ENCODE measurements at places on chromosomes 7 and 10.

- DNase-seq = no peak
Observed at GRCh38 chr10:24414597-24414996, 205.7 kb downstream of the KIAA1217 start.

GRCh38 chr7:4134631-4135030, 547.5 kb upstream of the FOXK1 start:
- DNase-seq = no peak

- DNase-seq = peak; percentile 87
Observed at GRCh38 chr10:125057158-125058001, 103.0 kb downstream of the CTBP2 start.

DNA sequence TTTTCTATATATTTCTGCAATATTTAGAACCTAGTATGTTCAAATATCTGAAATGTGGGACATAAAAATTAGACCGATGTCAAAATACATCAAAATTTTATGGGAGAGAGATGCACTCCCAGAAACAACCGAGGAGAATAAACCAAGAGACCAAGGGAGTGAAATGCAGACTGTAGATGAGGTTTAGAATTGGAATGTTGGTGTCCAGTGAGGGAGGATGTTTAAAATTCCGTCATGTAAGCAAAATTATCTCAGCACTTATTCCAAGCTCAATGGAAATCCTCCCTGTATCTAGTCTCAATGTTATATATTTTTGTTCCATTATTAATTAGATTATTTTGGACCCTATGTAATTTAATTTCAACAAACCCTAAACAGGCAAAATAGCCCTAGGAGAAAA, 61.9 kb upstream of the MAGI2 start:
- DNase-seq = no peak

DNA sequence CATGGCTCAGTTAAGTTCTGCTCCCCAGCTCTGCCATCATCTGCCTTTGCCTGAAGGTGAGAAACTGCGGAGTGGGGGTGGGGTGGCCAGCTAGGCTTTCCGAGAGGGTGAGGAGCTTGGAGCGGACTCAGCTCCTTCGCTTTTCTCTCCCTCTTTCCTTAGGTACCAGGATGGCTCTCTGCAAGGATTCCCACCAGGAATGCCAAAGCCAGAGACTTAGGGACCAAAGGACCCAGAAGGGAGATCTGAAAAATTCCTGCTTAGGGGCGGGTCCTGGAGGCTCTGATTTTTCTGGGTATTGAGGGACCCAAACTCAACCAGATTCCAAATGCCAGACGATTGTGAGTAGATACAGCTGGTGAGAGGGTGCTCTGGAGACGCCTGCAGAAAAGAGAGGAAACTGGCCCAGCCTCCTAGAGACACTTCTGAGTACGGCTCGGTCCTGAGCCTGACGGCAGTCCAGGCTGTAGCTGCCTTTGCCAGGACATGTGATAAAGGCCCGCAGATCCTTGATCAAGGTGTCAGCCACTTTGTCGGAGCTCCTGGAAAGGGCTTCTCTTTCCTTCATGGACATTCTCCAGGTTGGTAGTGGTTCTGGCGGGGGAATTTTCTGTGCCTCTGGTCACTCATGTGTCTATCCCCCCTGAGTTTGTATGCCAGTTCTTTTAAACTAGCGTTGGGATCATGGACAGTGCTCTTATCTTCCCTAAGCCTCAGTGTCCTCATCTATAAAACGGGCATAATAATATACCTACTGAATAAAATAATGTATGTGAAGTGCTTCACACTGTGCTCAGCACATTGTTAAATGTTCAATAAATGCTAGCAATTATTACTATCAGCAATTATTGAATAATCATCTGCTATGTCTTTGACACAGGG, 42.5 kb upstream of the BTRC start:
- no peak for DNase-seq
